ENCODE measurements at places on chromosomes 5 and 9.

DNA sequence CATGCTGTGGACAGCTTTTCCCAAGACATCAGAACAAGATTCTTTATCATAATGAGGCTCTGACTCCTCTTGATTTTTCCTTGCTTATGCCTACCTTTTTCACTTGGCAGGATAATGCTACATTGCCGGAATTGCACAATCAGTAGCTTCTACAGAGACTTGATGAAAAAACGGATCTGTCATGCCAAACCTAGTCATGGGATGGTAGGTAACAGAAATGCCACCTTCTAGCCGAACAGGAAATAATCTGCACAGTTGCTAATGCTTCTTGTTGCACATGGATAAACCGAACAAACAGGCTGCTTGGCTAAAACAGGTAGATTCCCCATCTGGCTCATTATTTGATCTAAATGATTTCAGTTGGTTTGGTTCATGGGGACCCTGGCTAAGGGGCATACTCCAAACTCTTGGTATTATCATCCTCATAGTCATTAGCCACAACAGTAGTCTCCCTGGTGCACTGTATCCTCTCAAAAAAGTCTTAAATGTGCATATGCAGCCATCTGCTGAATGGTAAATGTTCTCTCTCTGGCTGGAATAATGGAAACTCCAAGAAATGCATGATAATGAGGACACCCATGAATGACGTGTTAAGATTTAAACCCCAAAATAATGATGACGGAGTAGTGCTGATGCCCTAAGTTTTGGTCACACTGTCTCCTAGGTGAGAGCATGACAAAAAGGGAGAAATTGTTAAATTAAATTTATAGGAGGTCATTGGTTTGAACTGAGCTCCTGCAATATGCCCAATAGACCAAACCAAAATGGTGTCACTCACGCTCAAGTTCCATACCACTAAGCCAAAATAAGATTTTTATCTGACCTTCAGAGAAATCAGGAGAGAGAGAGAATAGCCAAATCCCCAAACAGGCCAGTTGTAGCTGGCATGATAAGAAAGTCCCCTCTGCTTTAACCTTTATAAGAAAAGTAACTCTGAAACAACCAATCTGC lies 47.0 kb downstream of the RAPGEF1 start:
- DNase-seq = no peak

DNA sequence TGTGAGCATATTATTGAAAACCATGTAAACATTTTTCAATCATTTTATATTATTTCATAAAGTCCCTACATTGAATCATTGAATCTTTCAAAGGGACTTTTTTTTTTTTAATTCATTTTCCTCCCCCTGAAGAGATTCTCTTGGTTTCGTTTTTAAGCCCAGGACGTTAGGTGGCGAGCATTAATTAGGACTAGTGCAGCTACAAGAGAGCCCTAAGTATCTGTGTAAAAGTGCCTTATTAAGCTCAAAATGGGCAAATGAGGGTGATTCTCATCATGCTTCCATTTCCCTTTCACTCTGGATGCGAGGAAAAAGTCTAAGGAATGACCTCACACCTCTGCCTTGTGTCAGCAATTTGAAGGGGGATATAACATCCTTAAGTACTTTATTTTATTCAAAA lies 517.9 kb upstream of the ITGA1 start:
- no peak for DNase-seq

DNA sequence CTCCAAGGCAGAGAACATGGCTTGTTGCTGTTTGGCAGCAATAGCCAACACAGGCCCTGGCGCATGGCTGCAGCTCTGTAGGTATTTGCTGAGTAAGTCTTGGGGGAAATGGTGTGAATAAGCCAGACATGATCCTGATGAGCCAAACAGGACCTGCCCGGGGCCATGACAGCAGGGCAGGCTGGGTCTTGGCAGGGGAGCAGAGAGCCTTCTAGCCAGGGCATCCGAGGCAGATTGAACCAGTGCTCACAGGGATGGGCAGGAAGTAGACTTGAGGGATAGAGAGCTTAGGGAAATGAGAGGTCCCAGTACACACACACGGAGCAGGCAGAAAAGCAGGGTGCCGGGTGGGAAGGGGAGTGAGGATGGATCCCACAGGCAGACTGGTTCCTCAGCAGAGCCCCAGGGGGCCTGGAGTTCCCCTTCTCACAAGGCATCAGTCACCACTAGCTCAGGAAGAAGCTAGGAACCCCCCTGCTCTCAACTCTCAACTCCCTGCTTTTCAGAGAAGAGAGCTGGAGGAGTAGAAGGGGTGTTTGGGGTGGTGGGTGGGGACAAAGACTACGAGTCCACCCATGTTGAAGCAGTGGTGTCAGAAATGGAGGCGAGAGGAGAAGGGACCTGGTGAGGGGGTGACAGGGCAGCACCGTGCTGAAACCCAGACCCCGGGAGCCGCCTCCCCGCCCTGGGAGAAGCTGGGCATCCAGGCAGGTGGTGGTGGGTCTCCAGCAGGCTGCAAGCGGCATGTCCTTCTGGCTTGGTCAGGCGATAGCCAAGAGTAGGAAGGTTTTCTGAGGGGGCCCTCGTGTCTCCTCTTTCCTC lies 111.1 kb downstream of the RGS3 start:
- DNase-seq = no peak

DNA sequence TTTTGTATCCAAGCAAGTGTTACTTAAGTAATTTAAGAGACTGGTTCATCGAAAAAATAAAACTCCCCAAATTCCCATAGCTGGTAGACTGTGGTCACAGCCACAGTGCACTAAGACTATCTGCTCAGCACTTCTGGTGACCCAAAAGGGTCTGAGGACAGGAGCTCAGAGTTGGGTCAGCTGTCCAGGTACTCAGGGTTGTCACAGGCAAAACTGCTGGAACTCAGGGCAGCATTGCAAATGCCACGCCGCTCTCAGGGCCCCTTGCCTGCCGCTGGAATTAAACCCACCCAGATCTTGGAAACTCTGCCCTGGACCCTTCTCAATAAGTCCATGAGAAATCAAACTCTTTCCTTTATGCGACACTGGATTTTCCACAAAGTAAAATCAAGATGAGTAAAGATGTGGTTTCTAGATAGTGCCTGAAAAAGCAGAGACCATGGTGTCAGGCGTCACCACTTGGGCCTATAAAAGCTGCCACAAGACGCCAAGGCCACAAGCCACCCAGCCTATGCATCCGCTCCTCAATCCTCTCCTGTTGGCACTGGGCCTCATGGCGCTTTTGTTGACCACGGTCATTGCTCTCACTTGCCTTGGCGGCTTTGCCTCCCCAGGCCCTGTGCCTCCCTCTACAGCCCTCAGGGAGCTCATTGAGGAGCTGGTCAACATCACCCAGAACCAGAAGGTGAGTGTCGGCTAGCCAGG lies at the start of gene IL13:
IL13 (plus strand) TSS at position 498 of the 705 bp plus-strand sequence; CDS start at position 512, 14 bp downstream.
- DNase-seq = peak; percentile 53

DNA sequence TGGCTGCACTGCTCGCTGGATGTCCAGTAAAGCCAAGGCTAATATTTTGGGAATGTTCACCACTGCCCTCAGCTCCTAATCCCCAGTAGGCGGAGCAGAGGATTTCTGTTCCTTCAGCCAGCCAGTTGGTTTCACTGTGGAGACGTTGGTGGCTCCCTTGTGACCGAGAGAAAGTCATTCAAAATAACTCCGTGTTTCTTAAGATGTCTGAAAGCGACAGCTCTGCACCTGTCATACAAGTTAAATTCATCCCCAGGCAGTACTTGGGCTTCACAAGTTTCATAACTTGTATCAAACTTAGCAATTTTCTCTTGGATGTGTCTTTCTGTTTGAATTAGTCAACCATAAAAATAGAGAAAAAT lies 382 bp upstream of the CDKN2B start:
- DNase-seq = no peak

- DNase-seq = no peak
These were observed 28.4 kb downstream of the MTX3 start for GRCh38 chr5:79962575-79963222.

DNA sequence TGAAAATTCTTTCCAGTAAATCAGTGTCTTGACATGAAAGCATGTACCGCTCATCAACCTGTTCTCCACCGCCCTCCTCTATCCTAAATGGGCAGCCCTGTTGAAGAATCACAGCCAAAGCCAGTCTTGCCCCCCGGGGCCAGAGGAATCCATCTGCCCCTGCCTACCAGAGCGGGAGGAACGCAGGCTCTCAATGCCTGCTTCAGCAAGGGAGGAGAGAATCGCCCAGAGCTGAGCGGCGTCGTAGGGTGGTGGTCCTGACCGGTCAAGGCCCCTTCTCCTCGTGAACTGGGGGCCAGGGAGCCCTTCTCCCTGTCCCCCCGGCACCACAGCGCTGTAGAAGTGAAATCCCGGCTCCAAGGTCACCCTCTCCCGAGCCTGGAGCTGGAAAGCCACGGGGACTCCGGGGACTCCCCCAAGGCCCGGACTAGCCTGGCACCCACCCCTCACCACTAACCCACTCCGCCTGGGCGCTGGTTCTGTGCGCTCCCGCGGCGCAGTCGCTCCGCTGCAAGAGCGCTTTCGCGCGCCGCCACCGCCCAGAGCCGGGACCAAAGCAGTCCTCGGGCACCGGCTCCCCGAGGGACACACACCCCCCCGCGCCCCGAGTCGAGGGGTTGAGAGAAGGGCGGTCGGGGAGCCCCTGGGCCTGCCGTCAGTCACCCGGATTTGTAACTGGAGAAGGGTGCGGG lies 718 bp upstream of the TMEM215 start:
- no peak for DNase-seq

DNA sequence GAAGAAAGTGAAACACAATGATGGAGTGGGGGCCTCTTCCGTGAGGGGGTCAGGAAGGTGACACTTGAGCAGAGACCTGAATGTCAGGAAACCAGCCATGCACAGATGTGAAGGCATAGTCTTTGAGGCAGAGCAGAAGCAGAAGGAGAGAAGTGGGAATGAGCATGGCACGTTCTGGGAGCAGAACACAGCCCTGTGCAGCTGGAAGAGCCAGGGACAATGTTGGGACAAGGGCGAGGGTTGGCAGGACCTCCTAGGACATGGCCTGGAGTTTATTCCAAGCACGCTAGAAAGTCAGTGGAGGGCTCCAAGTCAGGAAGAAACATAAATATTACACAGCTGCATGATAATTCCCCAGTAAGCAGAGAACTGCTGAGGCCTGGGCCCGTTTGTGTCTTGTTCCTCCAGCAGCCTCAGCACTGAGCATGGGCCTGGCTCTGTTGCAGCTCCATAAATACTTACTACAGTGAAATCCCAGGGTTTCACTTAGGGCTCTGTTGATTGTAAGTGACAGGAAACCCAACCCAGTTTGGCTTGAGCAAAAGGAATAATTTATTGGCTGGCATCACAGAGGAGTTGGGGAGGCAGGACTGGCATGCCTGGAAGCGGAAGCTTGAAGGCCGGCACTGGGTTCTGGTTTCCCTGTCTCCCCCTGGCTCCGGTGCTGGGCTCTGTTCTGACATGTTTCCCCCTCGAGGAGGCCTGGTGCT lies 66.2 kb downstream of the MVB12B start:
- DNase-seq = no peak

DNA sequence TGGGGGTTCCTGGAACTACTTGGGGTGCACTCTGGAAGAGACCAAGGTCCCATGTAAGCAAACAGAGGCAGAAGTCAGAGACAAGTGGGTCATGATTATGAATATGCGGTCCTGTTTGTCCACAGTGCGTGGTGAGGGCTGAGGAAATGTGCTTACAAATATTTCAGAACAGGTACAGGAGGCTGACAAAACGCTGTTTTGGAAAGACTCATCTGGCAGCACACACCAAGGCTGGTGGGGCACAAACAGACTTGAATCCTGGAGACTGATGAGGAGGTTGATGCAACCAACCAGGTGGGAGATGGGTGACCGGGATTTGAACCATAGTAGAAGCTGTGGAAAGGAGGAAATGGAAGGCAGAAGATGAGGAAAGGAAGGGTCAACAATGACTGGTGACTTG lies 83.8 kb downstream of the ADRB2 start:
- no peak for DNase-seq

DNA sequence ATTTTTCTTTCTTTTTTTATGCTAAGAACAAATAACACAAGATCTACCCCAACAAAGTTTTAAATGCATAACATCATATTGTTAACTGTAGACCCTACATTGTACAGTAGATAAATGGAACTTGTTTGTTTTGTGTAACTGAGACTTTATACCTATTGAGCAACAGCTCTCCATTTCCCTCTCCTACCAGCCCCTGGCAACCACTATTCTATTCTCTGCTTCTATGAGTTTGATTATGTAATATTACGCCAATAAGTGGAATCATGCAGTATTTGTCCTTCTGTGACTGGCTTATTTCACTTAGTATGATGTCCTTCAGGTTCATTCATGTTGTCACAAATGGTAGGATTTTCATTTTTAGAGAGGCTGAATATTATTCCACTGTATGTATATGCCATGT lies 308.2 kb upstream of the PRR16 start:
- DNase-seq = no peak

- DNase-seq = no peak
These were observed 70.9 kb downstream of the SETX start for GRCh38 chr9:132283863-132284262.

DNA sequence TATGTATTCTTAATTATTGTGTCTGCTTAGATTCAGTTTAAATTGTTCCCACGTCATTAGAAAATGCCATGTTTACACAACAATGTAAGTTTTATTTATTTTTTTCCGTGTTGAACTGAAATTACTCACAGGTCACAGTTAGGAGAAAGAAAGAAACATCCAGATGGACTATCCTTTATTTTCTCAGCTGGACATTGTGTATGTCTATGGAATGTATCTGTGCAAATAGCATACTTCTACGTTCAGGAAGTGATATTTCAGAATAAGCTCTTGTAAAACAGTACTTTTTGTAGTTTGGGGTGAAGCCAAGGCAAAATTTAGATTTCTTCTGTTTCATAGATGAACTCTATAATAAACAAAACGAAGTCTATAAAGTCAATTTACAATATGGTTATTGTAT lies 249.0 kb upstream of the ZNF608 start:
- DNase-seq = no peak

GRCh38 chr9:135499326-135500070 lies 984 bp upstream of the MRPS2 start:
- DNase-seq = peak; percentile 96

DNA sequence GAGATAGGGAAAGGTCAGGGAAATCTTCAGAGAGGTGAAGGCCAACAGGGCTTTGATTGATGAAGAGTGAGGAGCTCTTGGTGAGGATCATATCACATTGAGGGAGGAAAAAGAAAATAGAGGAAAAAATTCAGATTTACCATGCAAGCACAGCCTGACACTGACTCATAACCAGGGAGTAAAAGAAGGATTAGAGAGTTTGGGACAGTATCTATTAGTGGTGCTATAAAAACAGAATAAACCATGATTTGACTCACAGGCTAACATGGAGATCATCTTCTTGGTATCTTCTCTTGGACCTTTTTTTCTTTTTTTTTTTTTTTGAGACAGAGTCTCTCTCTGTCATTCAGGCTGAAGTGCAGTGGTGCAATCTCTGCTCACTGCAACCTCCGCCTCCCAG lies 44.4 kb downstream of the MUSK start:
- no peak for DNase-seq

GRCh38 chr5:146564007-146564762 lies 48.2 kb upstream of the GPR151 start:
- no peak for DNase-seq
